ENCODE measurements at places on chromosomes 3 and 15.

- DNase-seq: no peak
Measured at GRCh38 chr3:85821130-85821756, 862.5 kb downstream of the CADM2 start.

GRCh38 chr15:90407871-90408317 is 19.9 kb downstream of the IQGAP1 start:
- no peak for DNase-seq

DNA sequence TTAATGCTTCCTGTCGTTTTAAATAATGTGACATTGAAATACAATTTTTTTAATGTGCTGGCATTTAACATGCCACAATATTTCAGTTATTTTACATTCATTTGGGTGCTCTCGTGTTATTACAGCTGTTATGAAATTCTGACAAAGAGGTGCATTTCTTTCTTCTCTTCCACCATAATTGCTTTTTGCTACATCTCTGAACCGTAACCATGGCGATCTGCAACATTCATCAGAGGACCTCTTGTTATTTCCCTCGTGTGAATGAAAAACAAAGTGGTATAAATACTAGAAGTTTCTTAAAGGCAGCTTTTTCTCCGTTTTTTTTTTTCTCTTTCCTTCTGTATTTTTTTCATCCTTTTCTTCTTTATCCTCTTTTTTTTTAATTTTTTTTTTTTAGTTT is 316.4 kb downstream of the MCTP2 start:
- DNase-seq: no peak

GRCh38 chr15:67242708-67243111 is 11.8 kb downstream of the AAGAB start:
- no peak for DNase-seq

DNA sequence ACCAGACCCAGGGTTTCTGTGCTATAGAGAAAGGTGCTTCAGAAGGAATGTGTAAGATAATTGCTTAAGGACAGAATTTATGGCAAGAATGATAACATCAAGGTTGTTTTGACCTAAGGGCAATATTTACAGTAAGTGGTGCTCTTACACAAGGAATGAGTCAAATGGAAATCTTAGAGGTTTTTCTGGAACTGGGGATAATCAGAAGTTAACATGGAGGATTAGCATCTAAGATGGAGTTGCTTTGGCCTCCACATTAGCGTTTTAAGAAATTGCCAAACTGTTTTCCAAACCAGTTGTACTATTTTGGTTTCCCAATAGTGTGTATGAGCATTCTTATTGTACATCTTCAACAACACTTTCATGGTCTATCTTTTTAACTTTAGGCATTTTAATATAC is 3.1 kb downstream of the WDR93 start:
- no peak for DNase-seq

DNA sequence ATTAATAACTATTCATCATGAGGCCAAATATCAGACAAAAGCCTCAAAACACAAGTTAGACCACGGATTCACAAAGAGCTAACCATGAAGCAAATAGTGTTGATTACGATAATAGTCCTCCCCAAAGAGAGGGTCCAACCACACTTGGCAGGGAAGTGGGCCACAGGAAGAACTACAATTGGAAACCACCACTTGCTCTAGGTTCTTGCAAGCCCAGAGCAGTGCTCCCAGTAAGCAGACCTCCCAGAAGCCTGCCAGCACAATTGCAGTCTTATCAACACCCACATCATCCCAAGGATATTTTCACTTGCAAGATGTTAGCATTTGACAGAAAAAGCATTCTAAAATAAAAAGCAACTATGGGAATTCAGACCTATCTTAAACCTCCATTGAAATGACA is 11.3 kb downstream of the SETD2 start:
- DNase-seq: no peak

DNA sequence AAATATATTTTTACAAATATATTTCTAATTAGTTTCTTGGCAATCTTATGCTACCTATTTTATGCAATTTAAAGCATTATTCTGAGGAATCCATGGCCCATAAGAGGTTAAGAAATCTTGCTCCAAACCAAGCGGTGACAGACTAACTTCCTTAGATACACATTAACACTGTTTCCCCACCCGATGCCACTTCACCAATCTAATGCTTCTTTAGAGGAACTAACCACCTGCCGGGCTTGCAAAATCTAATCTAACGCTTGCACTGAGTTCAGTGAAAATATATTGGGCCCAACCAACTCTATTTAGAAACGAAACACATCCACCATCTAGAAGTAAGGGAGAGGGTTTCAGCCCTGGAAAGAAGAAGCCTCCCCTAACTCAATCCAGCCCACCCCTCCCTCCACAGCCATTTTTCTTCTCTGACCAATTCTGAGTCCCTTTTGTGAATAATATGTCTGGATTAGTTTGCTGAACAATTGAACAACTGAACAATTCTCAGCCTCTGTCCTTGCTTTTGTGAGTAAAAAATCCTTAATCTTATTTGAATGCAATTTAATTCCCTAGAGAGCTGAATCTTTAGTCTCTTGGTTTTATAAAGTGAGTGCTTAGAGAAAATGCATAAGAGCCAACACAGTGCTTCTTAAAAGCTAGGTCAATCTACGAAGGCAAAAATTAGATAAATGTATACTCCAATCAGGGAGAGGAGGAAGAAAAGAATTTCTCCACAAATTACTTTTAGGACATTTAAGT is 150.4 kb upstream of the ADAMTS9 start:
- no peak for DNase-seq

DNA sequence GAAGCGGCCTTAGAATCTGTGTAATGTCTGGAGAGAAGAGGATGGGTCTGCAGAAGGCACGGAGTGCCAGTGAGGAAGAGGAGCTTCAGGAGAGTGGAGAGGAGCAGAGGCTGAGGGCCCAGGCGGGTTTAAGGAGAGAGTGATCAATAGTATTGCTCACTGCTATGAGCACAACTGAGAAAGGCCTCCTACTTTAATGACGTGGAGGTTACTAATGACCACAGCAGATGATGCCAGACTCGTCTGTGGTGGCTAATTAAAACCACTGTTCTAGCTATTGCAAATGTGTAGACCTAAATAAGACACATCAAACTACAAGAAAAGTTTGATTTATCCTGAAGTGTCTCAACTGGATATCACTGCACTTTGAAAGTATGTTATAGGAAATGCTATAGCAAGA is 33.2 kb downstream of the MTMR10 start:
- no peak for DNase-seq

GRCh38 chr3:70811880-70812279 is 499.4 kb upstream of the MDFIC2 start:
- no peak for DNase-seq

DNA sequence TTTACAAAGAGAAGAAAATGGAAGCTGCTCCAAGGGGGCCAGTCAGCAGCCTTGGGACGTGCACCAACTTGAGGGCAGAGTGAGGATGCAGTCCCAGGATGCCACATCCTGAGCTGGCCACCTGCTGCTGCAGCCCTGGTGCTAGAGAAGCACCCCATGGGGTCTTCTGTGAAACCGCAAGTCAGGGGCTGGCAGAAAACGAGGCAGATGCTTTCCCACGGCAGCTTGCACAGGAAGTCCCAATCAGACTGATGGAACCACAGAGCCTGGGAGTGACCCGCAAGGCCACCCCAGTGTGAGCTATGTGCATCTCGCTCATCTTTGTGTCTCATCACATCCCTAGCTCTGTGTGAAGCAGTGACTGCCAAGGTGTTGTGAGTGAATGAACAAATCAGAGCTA is 76.5 kb downstream of the NUP210 start:
- DNase-seq: no peak

DNA sequence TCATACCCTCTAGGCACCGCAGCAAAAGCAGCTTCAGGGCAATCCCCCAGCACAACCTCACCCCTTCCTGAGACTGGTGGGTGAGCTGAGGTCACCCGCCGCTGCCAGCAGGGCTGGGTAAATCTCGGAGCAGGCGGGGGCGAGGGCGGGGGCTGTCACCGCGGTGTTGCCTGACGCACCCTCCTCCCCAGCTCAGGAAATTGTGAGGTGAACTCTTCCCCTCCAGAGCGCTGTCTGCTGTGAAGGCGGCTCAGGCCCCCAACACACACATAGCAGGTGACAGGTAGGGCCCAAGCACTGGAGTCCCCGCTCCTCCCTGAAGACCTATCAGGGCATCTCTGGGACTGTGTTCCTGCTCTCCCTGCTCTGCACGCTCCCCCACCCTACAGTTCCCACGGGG is 30.2 kb upstream of the FURIN start:
- peak; percentile 70 for DNase-seq

DNA sequence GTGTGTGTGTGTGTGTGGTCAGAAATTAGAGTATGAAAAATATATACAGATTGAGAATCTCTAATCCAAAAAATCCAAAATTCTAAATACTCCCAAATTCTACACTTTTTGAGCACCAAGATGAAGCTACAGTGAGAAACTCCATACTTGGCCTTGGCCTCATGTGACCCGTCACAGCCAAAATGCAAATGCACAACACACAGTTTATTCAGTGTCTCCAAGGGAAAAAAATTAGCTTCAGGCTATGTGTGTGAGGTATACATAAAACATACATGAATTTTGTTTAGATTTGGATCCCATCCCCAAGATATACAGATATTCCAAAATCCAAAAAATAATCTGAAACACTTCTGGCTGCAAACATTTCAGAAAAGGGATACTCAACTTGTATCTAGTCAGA is 33.2 kb upstream of the OSTN start:
- no peak for DNase-seq

DNA sequence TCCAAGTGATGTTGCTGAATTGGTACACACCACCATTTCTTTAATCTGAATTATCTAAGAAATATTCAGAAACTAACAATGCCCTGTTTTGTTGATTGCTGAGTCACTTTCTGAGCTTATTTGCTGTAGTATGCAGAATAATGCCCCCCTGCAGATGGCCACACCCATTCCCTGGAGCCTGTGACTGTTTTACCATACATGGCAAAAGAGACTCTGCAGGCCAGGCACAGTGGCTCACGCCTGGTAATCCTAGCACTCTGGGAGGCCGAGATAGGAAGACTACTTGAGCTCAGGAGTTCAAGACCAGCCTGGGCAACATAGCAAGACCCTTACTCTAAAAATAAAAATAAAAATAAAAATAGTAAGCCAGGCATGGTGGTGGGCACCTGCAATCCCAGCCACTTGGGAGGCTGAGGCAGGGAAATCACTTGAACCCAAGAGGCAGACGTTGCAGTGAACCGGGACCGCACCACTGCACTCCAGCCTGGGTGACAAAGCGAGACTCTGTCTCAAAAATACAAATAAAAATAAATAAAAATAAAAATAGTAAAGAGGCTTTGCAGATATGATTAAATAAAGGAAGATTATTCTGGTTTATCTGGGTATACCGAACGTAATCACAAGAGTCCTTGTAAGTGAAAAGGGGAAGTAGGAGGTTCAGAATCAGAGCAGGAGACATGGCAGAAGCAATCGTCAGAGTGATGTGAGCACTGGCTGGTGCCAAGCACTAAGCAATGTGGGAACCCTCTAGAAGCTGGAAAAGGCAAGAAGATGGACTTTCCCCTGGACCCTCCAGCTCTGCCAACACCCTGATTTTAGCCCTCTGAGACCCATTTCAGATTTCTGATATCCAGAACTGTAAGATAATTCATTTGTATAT is 19.0 kb downstream of the PCYT1A start:
- no peak for DNase-seq

GRCh38 chr3:64717872-64718613 is 30.2 kb upstream of the ADAMTS9 start:
- no peak for DNase-seq

DNA sequence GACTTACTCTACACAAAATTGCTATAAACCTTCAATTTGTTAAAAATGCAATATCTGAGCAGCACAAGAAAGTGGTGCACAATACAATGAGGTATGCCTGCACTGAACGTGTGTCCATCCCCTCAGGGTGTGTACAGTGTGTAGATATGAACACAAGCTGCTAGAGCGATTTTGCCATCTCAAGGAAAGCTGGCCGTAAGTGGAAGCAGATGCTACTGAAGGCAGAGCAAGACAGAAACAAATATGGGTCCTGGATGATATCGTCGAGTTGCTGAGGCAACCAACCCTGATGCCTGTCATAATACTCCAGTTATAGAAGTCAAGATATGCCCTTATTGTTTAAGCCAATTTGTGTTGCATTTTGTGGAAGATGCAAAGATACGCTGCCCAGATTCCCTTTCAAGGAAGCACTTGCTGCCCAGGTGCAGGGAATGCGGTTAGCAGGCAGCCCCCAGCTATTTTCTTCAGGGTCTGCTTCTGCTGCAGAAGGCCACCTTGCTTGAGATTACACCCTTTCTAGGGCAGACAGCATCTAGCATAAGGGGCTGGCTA is 25.8 kb upstream of the EHHADH start:
- no peak for DNase-seq

DNA sequence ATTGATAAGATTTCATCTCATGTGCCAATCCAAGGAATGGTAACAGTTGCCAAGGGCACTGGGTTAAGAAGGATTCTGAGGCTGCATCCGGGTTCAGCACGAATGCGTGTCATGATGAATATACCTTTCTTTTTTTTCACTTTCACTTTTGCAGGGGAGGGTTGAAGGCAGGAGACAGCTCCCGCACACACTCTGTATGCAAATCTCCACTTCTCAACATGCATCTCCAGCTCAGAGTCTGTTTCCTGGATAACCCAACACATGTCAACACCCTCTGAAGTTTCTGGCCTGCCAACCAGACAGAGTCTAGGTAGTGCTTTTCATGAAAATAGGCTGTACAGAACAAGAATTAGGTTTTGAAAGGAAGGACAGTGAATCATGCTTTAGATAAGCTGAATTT is 21.6 kb downstream of the B4GALT4 start:
- DNase-seq: no peak

All from effector CD4-positive, alpha-beta T cell (primary cell).